ENCODE measurements at places on chromosomes 5 and 9.

DNA sequence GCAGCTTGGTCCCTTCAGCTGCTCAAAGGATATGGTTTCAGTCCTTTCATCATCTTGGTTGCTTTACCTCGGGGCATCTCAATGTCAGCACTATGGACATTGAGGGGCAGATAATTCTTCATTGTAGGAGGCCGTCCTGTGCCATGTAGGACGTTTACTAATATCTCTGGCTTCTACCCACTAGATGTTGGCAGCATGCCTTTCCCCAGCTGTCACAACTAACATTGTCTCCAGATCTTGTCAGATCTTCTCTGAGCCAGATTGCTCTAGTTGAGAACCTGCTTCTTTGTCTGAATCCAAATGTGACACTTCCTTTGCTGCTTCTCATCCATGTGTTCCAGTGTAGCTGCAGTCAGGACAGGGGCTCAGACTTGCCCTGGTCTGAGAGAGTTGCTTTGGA is 10.3 kb downstream of the PTPA start:
- H3K27me3 ChIP-seq: no peaks in the 10 kb centered on the region
- peaks cover 32% of the 10 kb centered on the region for H3K36me3 ChIP-seq
- DNase-seq: no peak
- H3K4me3 ChIP-seq: no peak overlapping the region
- H3K4me1 ChIP-seq: no peaks in the 10 kb centered on the region

DNA sequence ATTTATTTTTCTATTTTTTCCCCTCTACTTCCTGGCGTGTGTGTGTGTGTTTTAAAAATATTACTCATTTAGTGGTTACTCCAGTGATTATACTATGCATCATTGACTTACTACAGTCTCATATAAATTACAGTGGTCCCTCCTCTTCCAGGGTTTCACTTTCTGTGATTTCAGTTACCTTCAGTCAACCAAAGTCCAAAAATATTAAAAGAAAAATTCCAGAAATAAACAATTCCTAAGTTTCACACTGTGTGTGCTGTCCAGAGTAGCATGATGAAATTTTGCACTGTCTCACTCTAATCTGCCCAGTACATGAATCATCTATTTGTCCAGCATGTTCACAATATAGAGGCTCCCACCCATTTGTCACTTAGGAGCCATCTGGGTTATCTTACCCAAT is 47.4 kb upstream of the CCDC112 start:
- no peaks in the 10 kb centered on the region for H3K36me3 ChIP-seq
- no peak overlapping the region for H3K4me3 ChIP-seq
- DNase-seq: no peak
- H3K27me3 ChIP-seq: no peaks in the 10 kb centered on the region

- peak overlapping the region; percentile 12 for H3K27ac ChIP-seq
- no peaks in the 10 kb centered on the region for H3K27me3 ChIP-seq
- no peak overlapping the region for H3K4me3 ChIP-seq
- H3K4me1 ChIP-seq: no peaks in the 10 kb centered on the region
- peaks cover 74% of the 10 kb centered on the region for H3K36me3 ChIP-seq
Observed at GRCh38 chr9:98010445-98010844, 27.3 kb downstream of the ANP32B start.

GRCh38 chr5:54548565-54548964 is 31.0 kb downstream of the SNX18 start:
- DNase-seq: no peak
- no peaks in the 10 kb centered on the region for H3K27me3 ChIP-seq
- H3K4me1 ChIP-seq: no peaks in the 10 kb centered on the region
- no peak overlapping the region for H3K27ac ChIP-seq
- no peaks in the 10 kb centered on the region for H3K36me3 ChIP-seq

DNA sequence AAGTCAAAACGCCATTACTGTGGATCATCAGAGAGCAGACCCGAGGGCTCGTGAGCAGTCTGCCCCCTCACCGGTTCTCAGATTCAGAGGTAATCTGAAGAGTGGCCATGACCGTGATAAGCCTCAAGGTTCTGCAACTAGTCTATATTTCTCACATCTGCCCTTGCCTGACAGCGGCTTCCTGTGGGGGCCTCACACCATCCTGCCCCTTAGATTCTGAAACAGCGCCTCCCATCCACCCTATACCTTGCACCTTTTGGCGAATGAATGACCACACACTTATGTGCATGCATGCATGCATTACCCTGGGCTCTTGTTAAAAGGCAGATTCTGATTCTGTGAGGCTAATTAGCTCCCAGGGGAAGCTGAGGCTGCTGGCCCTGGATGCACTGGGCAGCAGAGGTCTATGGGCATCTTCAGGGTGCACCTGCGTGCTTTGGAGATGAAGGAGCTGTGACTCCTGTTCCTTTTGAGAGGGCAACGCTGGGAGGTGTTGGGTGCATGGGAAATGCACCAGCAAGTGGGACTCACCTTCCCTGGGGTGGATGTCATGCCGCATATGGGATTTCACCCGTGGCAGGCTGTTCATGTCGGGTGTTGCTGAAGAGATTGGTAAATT is 7.8 kb upstream of the GADD45G start:
- H3K27ac ChIP-seq: no peak overlapping the region
- no peaks in the 10 kb centered on the region for H3K36me3 ChIP-seq
- H3K4me1 ChIP-seq: no peaks in the 10 kb centered on the region
- no peaks in the 10 kb centered on the region for H3K27me3 ChIP-seq
- no peak for DNase-seq

DNA sequence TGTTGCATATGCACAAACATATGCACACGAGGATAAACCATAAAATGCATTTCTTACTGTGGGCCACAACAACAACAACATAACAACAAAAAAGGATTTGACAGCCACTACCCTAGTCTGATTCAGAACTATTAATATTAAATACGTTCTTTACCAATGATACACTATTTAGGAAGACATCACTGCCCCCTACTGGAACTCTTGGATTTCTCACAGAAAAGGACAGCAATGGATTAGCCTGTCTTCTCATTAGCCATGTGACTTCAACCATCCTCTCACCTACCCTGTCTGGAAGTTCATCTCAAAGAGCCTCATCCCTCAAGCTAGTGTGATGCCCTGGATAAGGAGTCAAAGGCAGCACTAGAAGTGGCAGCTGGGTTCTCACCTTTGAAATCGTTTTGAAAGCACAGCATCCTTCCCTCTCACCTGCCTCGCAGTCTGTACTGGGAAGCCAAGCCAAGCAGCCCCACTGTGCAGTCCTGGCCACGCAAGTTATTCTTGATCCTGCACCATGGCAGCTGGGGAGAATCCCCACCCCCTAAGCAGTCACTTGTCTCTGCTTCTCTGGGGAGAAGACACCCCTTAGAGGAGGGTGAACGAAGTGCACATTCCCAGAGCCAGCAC is 64.6 kb downstream of the SH3TC2 start:
- H3K36me3 ChIP-seq: no peaks in the 10 kb centered on the region
- no peak overlapping the region for H3K4me3 ChIP-seq
- no peaks in the 10 kb centered on the region for H3K4me1 ChIP-seq
- H3K27me3 ChIP-seq: no peaks in the 10 kb centered on the region
- H3K27ac ChIP-seq: no peak overlapping the region
- no peak for DNase-seq

GRCh38 chr5:55636177-55636576 is 75.9 kb downstream of the SLC38A9 start:
- H3K4me1 ChIP-seq: no peaks in the 10 kb centered on the region
- no peak overlapping the region for H3K4me3 ChIP-seq
- no peaks in the 10 kb centered on the region for H3K36me3 ChIP-seq

GRCh38 chr9:131593091-131593820 is 47.9 kb downstream of the PRRT1B start:
- DNase-seq: no peak
- peaks cover 12% of the 10 kb centered on the region for H3K4me1 ChIP-seq
- H3K4me3 ChIP-seq: no peak overlapping the region
- H3K27ac ChIP-seq: no peak overlapping the region

DNA sequence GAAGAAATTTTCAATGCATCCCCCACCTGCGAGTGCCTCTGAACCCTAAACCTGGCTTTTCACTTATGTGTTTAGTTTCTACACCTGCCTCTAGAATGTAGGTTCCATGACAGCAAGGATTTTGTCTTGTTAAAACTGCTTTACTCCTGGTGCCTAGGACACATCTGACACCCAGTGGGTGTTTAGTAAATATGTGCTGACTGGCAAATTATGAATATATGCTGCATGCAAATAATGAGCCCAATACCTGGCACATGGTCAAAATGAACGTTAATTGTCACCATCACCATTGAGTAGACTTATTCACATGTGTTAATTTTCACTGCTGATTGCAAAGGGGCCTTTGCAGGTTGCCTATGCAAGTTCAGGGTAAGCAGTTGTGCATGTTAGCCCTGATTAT is 249.9 kb upstream of the WWC1 start:
- H3K4me1 ChIP-seq: no peaks in the 10 kb centered on the region
- no peak for DNase-seq
- H3K27ac ChIP-seq: no peak overlapping the region

- no peak overlapping the region for H3K27ac ChIP-seq
- DNase-seq: no peak
- H3K4me1 ChIP-seq: no peaks in the 10 kb centered on the region
- no peaks in the 10 kb centered on the region for H3K36me3 ChIP-seq
Observed at GRCh38 chr5:108649646-108650045, 98.1 kb upstream of the FER start.

DNA sequence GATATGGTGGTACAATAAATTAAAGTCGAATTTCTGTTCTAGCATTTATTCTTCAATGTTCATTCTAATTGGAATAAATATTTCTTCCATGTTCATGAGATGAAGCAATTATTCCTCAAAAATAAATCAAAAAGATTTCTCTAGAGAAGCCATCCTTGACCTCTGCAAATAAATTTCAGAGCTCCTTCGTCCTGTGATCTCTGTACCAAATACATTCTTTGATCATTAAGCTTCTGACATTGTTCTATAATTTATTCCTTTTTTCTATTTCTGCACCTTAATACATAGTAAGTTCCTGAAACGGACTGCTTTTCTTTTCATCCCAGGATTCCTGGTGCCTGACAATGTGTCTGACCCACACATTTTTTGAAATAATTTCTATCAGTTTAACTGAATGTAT is 1039.3 kb upstream of the TYRP1 start:
- DNase-seq: no peak
- no peak overlapping the region for H3K4me3 ChIP-seq
- no peaks in the 10 kb centered on the region for H3K27me3 ChIP-seq
- H3K4me1 ChIP-seq: no peaks in the 10 kb centered on the region
- no peak overlapping the region for H3K27ac ChIP-seq

- H3K27me3 ChIP-seq: no peaks in the 10 kb centered on the region
- no peak for DNase-seq
- H3K4me1 ChIP-seq: no peaks in the 10 kb centered on the region
- H3K36me3 ChIP-seq: no peaks in the 10 kb centered on the region
- H3K4me3 ChIP-seq: no peak overlapping the region
Observed at GRCh38 chr9:116372786-116373185, 219.2 kb downstream of the PAPPA start.

DNA sequence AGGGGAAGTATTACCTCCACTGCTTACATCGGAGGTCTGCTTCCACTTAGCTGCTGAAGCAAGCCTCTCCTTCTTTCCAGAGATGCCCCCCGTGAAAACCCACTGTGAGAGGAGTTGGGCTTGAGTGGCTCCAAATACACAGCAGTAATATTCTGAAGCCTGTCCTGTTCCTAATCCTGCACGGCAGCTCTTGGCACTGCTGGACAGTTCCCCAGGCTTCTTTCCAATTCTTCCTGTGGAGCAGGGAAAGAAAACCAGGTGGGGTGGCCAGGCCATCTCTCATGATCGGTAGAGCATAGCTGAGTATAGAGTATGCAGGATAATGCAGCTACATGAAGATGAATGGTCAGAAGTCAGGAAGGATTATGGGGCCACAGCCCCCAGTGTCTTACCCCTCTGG is 335.3 kb downstream of the MARCHF11 start:
- H3K36me3 ChIP-seq: no peaks in the 10 kb centered on the region
- no peak overlapping the region for H3K4me3 ChIP-seq
- no peak overlapping the region for H3K27ac ChIP-seq
- H3K4me1 ChIP-seq: no peaks in the 10 kb centered on the region
- no peak for DNase-seq

GRCh38 chr5:173736923-173737412 is 120.5 kb upstream of the BOD1 start:
- DNase-seq: no peak
- H3K36me3 ChIP-seq: no peaks in the 10 kb centered on the region
- no peak overlapping the region for H3K27ac ChIP-seq
- no peak overlapping the region for H3K4me3 ChIP-seq
